IPS DF 19.7 (cell line): ENCODE measurements at places on chromosomes 2 and 18.
A peak's percentile ranks its signal among the peaks of the same experiment; 100 is the strongest.

DNA sequence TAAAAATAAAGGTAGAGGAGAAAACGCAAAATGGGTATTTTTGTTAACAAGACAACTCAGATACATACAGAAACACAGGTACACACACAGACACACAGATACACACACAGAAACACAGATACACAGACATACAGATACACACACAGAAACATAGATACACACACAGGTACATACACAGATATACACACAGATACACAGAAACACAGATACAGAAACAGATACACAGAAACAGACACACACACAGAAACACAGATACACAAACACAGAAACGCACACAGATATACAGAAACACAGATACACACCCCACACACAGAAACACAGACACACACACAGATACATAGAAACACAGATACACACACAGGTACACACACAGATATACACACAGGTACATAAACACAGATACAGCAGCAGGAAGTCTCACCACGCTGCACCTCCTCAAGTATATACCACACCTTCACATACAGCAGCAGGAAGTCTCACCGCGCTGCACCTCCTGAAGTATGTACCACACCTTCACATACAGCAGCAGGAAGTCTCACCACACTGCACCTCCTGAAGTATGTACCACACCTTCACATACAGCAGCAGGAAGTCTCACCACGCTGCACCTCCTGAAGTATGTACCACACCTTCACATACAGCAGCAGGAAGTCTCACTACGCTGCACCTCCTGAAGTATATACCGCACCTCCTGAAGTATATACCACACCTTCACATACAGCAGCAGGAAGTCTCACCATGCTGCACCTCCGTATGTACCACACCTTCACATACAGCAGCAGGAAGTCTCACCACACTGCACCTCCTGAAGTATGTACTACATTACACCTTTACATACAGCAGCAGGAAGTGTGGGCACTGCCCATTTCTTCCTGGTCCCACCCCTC is 250.5 kb downstream of the HDAC4 start:
- no peak for DNase-seq

DNA sequence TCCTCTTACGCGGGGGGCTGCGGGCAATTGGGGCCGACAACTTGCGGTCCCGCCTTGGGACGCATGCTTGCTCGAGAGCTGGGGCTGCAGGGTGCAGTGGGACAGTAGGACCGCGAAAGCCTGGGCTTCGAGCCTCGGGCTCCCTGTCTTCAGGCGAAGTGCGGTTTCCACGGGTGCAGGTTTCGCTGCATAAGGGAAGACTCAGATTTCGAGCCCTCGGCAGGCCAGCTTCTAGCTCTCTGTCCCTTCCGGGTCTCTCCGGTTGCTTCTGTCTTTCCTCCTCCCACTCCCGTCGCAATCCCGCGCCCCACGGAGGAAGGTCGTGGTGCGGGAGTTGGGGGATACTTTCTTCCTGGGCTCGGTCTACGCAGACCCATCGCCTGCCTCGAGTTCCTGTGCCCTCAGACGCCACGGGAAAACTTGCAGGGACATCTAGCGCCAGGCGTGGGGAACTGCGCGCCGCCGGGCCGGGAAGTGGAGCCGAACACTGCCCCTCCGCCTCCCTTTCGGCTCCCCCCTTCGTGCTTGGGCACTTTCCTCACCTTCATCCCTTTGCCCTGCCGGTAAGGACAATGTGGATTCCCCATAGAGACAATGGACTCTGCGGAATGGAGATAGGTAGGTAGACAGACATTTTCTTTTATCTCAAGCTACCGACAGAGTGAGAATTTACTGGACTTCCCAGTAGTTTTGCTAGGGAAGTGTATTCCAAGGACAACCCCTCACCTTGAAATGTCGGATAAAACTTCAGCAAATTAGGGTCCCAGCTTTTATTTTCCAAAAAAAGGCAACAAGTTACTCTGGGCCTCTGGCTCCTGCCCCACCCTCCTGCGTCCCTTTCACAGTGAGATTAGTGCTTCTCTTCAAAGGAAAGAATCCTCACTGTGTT is 4.2 kb upstream of the HOXD13 start:
- DNase-seq: no peak

GRCh38 chr2:206160125-206160806 is 571 bp downstream of the EEF1B2 start:
- no peak for DNase-seq

GRCh38 chr18:23972453-23972852 is 42.1 kb upstream of the TTC39C start:
- DNase-seq: no peak

GRCh38 chr2:69863298-69863697 is 30.5 kb upstream of the SNRNP27 start:
- DNase-seq: no peak

DNA sequence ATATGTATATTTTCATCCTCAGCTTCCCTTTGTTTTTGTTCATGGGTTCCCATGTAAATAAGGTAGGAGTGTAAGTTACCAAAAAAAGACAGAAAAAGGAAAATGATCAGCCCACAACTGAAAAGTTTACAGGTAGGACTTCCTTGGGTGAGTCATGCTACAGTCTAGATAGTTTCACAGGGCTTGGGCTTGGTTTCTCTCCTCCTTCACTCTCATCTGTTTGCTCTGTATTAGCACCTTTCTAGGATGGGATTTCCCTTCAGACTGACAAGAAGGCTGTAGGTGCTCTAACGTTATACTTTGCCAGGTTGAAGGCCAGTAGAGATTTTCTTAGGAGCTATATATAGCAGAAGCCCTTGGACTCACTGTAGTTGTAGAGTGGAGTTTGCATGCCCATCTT is 57.9 kb downstream of the FAM171B start:
- no peak for DNase-seq

DNA sequence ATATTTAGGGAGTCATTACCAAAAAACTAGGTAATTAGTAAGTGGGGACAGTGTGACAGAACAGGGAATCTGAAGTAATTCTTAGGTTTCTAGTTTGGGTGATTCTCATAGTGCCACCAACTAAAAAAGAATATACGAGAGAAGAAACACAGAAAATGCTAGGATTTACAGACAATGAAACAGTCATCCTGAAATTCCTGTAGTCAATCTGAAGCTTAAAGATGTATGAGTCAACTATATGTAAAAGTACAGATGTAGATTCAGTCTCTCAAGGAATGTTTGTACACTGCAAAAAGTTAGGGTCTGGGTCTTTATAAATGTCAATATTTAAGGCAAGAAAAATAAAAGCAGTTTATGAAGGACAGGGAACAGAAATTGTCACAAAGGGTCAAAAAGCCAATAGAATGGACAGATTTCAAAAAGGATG is 107.0 kb downstream of the STRN start:
- DNase-seq: no peak

DNA sequence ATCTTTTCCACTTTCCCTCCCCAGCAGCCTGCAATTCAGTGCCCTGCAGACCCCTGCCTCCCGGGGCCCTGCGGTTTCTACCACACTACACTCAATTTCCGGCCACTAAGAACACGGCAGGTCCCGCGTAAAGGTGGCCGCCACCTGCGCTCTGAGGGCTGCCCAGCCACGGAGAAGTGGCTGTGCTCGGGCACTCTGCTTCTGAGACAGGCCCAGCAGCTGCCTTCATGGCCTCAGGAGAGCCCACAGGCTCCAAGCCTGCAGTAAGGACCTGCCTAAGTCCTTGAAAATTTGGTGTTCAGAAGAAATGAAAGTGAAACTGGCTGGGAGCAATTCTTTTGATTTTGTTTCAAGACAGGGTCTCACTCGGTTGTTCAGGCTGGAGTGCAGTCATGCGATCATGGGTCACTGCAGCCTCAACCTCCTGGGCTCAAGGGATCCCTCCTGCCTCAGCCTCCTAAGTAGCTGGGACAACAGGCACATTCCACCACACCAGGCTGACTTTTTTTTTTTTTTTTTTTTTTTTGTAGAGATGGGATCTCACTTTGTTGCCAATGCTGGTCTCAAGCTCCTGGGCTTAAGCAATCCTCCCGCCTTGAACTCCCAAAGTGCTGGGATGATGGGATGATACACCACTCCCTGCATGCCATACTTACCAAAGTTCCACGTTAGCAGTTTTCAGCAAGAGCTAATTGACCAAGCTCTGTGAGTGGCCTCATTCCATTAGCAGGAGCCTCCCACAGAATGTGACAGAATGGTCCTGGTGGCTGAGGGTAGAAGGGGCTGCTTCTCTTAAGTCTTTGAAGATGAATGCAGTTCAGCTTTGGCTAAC is 14.6 kb upstream of the ALPP start:
- DNase-seq: no peak

DNA sequence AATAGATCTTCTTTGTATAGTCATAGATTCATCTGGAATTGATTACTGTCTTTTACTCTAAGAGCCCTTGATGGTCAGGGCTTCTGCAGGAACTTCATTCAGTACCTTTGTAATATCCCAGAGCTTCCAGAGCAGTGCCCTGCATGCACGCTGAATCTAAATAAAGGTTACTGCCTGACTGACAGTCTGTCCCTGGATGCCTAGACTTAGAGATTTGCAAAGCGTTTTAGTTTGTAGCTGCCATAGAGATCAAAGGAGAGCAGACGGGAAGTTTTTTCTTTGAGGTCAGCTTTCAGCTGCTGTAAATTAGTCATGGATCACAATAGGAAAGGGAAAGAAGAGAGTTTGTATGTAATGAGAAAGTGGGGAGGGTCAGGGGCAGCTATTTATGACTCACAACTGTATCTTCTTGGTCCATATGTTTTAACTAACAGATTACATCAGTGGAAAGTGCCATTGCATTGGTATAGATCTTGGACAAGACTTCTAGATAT is 45.2 kb upstream of the NYAP2 start:
- DNase-seq: no peak

DNA sequence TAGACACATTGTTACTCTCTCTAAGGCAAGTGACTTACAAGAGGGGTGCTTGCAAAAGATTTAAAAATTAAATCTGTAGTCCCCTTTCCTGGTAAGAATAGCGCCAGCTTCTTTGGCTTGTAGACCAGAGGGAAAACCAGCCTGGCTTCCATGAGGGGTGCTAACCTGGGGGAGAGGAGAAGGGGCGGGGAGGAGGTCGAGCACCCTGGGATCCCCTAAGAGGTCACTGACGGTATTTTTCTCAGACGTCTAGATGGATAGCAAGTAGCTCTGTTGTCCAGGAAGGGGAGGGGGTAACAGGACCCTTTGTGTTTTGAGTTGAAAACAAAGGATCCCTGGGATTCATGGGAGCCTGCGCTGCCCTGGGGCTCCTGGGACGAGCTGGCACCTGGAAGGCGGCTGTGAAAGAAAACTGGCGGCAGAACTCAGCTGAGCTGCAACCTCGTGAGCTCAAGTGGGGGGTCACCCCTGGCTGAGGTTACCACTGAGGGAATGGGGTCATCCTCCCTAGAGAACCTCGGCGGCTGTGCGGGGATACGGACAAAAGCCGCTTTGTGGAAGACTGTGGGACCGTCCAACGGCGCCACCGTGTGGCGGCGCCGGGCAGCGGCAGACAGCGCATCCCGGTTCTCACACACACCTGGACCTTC is 37.8 kb upstream of the MRPL19 start:
- DNase-seq: peak; percentile 30

GRCh38 chr2:128329607-128330006 is 10.9 kb upstream of the HS6ST1 start:
- no peak for DNase-seq

- DNase-seq: no peak
Measured at GRCh38 chr2:120771781-120772208, 36.1 kb downstream of the GLI2 start.

- peak; percentile 73 for DNase-seq
Measured at GRCh38 chr2:96407041-96407918, 71.7 kb downstream of the NCAPH start.

GRCh38 chr2:42725657-42726056 is 38.3 kb downstream of the OXER1 start:
- no peak for DNase-seq

DNA sequence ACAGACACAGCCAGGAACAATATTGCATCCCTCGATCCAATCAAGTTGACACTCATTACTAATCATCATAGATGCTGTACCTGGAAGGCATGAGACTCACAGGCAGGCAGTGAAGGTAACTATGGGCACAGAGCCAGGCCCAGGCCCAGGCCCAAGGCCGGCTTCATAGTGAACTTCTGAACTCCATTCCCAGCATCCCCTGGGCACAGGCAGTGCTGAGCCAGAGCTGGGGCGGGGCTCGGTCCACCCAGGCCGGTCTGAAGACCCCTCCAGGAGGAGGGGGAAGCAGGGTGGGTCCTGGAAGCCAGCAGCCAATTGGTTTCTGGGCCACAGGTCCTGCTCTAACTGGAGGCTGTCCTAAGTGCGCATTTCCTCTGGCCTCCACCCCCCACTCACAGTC is 37.6 kb downstream of the MLPH start:
- DNase-seq: no peak

DNA sequence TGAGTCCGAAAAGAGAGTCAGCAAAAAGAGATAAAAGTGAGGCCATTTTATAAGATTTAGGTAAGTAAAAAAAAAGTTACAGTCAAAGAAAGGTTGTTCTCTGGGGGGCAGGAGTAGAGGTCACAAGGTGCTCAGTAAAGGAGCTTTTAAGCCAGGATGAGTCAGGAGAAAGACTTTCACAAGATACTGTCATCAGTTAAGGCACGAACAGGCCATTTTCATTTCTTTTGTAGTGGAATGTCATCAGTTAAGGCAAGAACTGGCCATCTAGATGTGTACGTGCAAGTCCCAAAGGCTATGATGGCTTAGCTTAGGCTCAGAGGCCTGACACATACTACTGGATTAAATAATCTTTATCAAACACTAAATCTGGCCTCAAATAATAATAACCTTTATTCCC is 1207.3 kb upstream of the FAM98A start:
- DNase-seq: no peak

DNA sequence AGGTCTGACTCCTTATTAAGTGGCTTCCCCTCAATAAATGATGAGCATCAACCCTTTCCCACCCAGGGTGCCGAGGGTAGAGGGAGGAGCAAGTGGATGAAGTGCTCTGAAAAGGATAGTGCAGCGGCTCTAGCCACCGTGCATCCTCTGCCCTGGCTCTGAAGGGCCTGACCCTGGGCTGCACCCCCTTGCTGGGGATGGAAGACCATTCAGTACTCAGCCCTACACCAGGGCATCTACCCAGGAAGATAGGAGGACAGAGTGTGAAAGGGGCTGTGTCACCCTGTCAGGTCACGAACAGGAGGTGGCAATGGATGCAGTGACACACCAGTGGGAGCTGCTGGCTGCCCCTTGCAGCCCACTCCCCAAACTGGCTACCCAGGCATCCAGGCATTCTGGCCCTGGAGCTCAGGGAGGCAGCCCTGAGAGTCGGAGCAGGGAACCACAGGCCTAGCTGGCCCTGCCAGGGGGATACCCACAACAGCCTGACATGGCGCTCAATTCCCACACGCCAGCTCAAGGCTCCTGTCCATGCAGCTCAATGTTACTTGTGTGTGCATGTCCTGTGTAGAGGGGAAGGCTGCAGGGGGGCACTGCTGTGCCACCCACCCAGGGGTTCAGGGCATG is 7.6 kb downstream of the ACTR1B start:
- no peak for DNase-seq

DNA sequence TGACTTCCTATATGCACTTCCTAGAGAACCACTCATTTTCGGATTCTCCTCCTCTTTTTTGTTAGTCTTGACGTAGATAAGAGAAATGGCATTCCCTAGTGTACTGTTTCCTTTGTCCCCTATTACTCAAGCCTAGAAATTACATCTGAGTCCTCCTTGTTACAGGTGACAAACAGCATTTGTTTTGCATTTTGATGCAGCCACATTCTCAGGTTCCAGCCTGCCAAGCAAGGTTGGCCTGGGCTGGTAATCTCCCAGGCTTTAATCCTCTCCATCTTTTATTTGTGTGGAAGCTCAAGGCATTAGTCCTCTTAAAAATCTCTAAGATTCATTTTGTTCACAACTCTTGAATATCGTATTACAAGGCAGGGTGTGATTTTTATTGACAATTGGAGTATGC is 318.0 kb upstream of the NRP2 start:
- no peak for DNase-seq

- no peak for DNase-seq
Measured at GRCh38 chr2:17196380-17196779, 321.9 kb downstream of the RAD51AP2 start.
